Activated gamma-delta T cell (primary cell): ENCODE measurements at places on chromosomes 3 and 15.

DNA sequence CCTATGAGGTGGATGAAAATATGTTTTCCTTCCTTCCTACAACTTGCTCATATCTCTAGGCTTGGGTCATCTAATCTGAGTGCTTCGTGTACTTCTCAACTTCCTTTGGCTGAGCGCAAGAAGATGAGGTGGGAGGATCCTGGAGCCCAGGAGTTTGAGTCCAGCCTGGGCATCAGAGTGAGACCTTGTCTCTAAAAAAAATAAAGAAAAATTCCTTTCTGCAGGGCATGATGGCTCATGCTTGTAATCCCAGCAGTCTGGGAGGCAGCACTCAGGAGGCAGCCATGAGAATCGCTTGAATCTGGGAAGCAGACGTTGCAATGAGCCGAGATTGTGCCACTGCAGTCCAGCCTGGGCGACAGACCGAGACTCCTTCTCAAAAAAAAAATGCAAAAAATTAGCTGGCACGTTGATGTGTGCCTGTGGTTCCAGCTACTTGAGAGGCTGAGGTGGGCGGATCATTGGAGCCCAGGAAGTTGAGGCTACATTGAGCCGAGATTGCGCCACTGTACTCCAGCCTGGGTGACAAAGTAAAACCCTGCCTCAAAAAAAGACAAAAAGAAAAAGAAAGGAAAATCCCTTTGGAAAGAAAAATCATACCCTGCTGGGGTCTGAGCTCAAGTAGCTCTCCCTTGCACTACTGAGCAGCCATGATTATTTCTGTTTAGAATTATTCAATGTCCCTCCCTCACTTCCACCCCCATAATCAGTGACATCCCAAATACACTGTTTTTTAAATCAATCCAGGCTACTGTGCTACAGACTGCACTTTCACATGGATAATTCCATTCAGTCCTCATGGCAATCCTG is 28.0 kb upstream of the RAB11A start:
- DNase-seq, result no peak

DNA sequence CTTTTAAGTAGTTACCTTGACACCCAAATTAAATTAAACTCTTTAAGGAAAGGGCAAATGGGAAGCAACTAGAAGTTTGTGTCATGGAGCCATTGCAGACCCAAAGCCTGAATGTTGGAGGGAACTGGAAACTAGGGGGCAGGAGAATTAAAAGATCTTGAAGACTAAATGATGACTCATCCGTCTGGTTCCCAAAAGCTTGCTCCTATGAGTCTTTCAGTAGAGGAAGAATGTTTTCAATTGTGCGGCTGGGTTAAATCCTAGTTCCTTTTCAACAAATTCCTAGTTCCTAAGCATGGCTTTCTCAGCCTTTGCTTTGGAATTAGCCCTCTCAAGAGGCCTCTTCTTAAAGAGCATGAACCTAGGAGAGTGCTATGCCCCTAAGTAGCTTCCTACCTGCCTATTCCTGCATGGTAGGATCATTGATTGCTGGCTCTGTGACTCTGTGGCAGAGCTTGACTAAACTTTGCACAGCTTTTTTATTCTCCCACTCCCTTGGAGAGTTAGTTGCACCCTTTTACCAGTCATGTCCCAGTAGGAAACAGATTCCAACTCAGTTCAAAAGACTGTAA is 17.7 kb downstream of the CLEC3B start:
- no peak for DNase-seq

DNA sequence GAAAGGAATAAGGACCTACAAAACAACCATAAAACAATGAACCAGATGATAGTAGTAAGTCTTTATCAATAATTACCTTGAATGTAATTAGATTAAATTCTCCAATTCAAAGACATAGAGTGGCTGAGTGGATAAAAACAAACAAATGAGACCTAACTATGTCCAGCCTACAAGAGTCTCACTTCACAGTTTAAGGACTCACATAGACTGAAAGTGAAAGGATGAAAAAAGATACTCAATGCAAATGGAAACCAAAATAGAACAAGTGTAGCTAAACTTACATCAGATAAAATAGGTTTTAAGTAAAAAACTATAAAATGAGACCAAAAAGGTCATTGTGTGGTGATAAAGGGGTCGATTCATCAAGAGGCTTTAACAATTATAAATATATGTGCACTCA is 21.9 kb upstream of the NR1I2 start:
- no peak for DNase-seq

- DNase-seq, result no peak
Measured at GRCh38 chr3:34360713-34361112, 562.3 kb downstream of the PDCD6IP start.

DNA sequence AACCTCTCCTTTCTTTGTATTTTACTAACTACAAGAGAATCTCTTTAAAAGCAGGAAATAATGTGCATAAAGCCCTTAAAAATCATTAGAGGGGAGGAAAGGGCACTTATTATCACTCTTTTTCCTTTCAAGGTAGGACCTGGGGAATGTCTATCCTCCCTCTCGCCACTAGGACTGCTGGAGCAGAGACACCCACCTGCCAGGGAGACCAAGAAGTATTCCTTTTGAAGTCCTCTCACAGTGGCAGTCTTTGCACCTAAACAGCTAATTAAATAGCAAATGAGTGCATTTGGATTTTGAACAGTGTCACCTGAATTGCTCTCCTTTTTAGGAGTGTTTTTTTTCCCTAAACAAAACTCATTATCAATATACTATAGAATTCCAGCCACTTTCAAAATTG is 874.1 kb downstream of the ZPLD1 start:
- DNase-seq, result no peak
